Cardiac muscle cell (in vitro differentiated cells and primary cell): ENCODE measurements at places on chromosomes 13 and 19. TPM values are rescaled to one million over a fixed set of nuclear protein-coding genes. Genes with fewer than 3 reads are reported as not detected.
A peak's percentile ranks its signal among the peaks of the same experiment; 100 is the strongest.

DNA sequence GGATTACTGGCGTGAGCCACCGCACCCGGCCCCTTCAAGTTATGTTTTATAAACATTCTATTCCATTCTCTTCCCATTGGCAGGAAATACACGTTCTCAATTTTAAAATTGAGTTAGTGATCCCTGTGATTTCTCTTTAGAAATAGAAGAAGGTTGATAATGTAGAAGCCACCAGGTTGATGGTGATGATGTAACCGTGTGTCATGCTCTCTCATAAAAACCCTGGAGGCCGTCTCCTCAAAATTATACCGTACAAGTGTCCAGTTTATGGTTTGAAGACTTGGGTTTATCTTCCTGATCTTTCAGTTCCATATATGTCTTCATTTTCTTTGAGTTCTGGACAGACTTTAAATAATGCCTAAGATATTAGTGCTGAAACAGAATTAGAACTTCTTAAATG, 32.2 kb downstream of the COG3 start:
- no peak for DNase-seq

- DNase-seq: no peak
These were observed 5.6 kb upstream of the TM9SF2 start for GRCh38 chr13:99495466-99496183.

GRCh38 chr19:30155381-30156200, 213.6 kb downstream of the URI1 start:
- DNase-seq: no peak

- no peak for DNase-seq
These were observed 748 bp downstream of the RAB4B start for GRCh38 chr19:40778706-40779284.

- DNase-seq: peak; percentile 39
These were observed 141.6 kb downstream of the KATNAL1 start for GRCh38 chr13:30165796-30166195.

DNA sequence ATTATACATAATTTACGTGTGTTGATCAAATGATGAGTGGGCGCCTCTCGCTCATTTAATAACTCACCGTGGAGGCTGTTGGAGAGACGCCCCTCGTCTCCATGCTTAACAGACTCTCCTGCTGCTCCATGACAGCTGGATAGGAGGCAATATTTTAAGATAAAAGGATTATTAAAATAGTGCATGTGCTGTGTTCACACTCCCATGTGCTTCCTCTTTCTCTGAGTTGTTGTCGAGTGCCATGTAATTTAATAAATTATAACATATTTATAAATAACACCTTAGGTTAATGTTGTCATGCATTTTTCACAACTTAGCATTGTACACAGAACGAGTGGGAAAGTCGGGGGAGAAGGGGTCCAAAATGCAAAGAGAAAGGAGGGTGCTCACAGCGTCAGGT, 161.4 kb upstream of the TSHZ3 start:
- no peak for DNase-seq

- DNase-seq: peak; percentile 18
These were observed 170.4 kb downstream of the LIG4 start for GRCh38 chr13:108044954-108045353.

GRCh38 chr13:45048890-45049407, 59.6 kb downstream of the GPALPP1 start:
- DNase-seq: no peak

DNA sequence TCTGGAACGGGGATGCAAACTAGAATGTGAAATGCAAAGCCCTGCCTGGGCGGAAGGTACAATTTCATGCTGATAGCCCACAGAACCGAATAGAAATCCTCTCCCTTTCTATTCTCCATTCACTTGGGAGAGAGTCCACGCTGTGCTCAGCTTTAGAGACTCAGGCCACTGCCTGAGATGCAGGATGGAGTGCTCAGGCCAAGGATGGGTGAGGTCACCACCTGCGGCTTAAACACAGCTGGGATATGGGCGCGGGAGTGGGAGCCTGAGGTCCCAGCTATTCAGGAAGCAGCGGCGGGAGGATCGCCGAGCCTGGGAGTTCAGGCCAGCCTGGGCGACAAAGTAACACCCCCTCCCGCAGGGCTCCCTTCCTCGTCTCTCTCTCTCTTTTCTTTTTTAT, 446 bp upstream of the ZNF83 start:
- no peak for DNase-seq

Gene ARRDC5
- not detected in 2 replicates for total RNA-seq

Gene CYSLTR2
- 0.14 and 0.30 TPM in 2 replicates for total RNA-seq
